Activated CD4-positive, alpha-beta T cell treated with anti-CD3 and anti-CD28 coated beads for 36 hours (primary cell): ENCODE measurements at places on chromosomes 5 and 9.

- no peak for DNase-seq
These were observed 476.6 kb upstream of the WWC1 start for GRCh38 chr5:167814828-167815227.

- no peak for DNase-seq
These were observed 143.7 kb upstream of the WWC1 start for GRCh38 chr5:168147568-168148360.

DNA sequence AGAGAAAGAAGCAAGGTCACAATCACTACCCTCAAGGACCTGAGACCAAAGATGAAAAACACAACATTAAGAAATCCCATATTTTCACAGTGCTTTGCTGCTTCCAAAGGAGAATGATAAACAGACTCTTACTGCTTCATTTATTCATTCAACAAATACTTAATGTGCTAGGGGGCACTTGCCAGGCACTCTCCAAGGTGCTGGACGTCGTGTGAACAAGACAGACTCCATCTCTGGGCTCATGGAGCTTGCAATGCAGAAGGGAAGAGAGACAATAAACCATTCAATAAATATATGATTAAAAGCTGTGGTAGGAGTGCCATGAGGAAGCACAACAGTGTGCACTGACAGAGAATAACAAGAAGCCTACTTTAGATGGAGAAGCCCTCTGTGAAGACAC is 327.7 kb downstream of the CDK5RAP2 start:
- no peak for DNase-seq

DNA sequence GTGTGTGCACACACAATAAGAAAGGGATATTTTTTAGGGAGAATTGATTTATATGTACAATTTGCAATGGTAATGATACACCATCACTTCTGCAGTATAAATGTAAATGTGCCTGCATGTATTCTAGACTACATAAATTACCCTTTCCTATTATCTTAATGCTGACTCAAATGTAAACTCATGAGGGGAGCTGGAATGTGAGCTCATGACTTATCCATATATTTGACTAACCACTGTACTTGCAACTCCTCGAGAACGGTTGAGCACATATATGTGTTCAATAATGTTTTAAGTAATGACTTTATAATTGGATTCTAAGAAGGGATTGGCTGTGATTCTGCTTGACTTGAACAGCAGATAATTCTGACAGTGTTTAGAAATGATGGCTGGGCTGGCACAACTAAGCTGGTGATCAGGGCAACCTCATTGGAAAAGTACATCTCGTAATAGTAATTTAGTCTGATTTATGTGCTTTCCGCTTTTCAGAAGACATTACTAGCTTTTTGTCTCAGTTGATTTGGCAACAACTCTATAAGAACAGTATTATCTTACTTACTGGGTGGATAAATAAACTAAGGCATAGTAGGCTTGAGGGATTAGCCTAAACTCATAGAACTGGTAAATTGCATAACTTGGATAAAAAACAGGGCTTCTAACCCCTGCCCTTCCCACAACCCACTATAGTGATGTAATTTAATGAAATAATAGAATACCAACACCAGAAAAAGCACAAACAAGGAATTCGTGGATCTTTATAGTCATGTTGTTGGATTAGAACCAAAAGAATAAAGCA is 130.2 kb upstream of the SPEF2 start:
- DNase-seq: no peak

DNA sequence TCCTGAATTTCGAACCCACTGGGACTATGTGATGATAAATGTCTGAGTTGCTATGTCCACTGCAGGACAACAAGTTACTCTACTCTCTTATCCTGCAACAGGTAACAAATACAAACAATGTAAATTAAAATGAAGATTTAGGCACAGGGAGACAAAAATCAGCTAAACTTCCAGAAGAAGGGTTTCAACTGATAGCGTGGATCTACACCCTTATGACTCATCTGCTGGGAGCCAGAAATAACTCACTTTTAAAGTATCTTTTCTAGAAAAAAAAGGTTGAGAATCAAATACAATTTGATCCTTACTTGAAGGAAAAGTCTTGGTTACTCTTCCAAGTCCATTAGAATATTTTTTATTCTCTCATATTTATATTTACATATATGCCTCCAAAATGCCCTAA is 21.4 kb downstream of the PJA2 start:
- no peak for DNase-seq

- no peak for DNase-seq
These were observed 3.3 kb downstream of the GPX3 start for GRCh38 chr5:151023651-151024050.

DNA sequence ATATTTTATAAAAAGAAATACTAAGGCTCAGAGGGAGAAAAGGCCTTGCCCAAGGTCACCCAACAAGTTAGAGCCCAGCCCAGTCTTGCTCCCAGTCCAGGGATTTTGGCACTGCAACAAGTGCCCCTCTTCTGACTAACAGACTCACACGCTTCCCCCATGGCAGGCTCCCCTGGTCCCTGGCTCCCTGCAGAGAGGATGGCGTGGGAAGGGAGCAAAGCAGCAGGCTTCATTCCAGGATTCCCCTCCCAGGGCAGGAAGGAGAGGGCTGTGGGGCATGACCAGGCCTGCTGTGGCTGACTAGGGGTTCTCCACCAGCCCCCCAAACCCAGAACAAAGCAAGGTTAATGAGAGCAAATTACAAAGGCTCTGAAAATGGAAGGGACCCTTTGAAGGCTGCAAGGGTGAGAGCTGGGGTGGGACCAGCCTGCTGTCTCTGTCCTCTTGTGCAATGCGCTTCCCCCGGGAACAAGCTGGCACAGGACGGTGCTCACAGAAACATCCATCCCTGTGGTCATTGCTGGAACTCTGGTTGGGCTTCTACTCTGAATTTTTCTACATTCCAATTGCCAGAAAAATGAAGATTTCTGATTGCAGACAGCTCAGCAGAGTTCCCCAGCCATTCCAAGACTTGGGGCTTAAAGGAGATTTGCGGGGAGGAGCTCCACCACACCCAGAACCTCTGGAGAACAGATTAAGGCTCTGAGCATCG is 37.1 kb upstream of the FAT2 start:
- no peak for DNase-seq

GRCh38 chr9:34646211-34647083 is at the start of gene GALT:
TSS of gene GALT (plus strand) at chr9:34646675. CDS start at chr9:34646705, 30 bp downstream.
- peak; percentile 99 for DNase-seq

GRCh38 chr5:149651686-149652085 is 70.4 kb downstream of the ARHGEF37 start:
- DNase-seq: peak; percentile 39

GRCh38 chr5:176650354-176650884 is 3.1 kb downstream of the TSPAN17 start:
- no peak for DNase-seq

GRCh38 chr5:137815202-137815990 is 52.3 kb upstream of the MYOT start:
- DNase-seq: no peak

DNA sequence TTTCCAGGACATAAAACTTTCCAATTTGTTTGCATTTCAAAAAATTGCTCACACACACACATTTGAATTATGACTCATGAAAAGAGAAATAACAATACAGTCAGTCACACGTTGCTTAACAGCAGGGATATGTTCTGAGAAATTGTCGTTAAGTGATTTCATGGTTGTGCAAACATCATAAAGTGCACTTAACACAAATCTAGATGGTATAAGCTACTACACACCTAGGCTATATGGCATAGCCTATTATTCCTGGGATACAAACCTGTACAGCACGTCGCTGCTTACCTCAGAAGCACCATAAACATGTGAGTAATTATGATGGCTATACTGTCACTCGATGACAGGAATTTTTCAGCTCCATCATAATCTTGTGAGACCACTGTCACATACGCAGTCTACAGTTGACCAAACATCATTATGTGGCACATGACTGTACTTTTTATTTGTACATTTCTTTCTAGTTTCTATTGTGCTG is 378.2 kb downstream of the ACTL7B start:
- DNase-seq: no peak

DNA sequence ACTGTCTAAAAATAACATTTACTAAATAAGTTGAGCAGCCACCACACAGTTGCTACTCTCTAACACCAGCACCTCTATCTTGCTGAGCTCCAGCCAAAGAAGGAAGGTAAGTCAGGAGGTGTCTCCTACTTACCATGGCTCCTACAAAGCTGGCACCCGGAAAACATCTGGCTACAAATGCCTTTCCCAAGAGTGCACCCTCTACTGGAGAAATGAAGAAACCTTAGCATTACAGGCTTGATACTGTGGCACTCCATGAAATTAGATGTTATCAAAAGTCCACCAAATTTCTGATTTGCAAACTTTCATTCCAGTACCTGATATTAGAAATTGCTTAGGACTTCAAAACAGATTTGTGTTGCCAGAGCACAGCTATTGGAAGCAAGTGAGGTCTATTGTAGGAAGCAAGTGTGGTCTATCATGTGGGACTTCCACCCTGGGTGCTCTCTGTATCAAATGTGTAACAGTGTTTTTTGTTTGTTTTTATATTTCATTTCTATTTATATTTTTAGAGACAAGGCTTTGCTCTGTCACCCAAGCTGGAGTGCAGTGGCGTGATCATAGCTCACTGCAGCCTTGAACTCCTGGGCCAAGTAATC is 25.7 kb upstream of the RFK start:
- DNase-seq: no peak

- no peak for DNase-seq
These were observed 44.0 kb downstream of the OTULIN start for GRCh38 chr5:14708551-14708950.

DNA sequence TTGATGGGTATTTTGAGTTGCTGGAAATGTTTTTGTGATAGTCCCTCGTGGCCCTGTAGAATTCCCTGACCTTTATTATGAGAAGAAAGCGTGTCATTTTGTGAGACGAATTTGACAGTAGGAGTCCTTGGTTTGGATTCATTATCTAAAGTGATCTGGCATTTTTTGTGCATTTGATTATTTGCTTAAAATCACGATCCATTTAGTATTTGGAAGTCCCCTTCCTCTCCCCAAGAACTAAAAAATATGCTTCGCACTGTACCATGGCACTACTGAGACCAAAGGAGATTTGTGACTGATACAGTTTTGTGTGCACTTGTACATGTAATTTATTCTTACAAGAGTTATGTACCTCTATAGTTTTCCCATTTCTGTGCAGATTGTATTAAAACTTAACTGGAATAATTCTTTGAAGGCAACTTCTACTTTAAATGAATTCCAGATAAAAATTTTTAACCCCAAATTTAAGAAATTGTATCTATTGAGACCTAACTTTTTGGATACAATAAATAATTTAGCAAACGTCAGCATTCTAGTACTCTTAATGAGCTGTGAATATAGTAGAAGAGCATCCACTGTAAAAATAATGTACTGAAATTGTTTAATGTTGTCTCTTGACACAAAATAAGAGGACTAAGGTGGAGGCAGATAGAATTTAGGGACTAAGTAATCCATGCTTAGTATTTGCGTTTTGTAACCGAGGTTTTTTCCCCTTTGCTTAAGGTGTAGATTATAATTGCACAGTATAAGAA is 2.1 kb downstream of the MAP3K1 start:
- no peak for DNase-seq

GRCh38 chr9:81559709-81560108 is 129.6 kb downstream of the TLE1 start:
- DNase-seq: no peak

GRCh38 chr5:56807679-56808078 is 7.7 kb upstream of the MAP3K1 start:
- DNase-seq: no peak

DNA sequence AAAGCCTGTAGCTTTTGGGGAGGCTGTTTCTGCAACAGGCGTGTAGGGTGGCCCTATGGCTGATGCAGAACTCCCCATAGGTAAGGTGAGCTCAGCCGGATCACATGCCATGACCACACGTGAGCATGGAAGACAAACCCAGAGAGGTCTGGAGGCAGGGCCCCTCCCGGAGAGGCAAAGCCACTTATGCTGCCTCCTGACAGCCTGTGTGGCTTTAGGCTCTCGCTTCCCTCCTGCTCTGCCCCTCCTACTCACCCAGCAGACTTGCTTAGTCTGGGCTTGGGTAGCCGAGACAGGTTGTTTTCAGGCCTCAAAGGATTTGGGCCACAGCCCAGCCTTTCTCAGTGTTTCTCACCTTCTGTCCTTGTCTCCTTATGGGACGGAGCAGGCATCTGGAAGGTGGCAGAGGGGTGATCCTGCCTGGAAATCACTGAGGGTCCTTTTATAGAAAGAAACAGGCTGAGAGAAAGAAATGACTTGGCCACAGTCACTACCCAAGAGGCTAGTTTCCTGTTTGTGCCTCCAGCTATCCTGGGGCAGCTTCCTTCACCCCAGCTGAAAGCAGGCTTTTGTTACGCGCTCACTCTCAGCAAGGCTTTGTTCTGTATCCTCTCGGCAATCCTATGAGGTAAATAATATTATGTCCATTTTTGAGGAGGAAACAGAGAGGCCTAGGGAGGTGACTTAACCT is 89.9 kb downstream of the DAB2IP start:
- no peak for DNase-seq

DNA sequence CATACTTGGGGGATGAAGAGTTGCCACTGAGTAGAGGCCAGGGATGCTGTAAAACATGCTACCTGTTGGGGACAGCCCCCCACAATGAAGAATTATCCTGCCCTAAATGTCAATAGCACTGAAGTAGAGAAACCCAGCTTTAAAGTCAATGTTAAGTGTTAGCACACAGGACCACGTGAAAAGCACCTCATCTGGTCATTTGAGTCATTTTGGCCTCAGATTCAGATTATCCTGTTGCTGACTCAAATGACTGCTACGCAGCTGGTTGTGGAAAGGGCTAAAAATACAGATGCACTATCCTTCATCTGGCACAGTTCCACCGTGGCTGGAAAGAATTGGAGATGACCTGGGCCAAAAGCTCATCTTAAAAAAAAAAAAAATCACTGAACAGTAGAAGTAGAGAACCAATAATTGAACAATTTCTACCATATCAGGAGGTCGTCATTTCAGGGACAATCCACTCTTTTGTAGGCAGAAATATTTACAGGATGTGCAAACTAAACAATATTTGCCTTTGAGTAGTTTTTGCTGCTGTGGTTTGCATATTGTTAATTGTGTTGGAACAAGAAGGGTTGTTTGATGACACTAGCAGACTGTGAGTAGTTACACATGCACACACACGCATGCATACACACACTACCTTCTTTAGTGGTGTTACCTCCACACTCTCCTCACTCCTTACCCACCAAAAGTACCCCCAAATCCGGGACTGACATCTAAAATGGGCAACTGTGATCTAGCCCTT is 195.3 kb upstream of the KLF9 start:
- DNase-seq: no peak

GRCh38 chr9:36939655-36940499 is 94.2 kb downstream of the PAX5 start:
- no peak for DNase-seq

- no peak for DNase-seq
These were observed 9.2 kb upstream of the SARDH start for GRCh38 chr9:133747309-133747708.

DNA sequence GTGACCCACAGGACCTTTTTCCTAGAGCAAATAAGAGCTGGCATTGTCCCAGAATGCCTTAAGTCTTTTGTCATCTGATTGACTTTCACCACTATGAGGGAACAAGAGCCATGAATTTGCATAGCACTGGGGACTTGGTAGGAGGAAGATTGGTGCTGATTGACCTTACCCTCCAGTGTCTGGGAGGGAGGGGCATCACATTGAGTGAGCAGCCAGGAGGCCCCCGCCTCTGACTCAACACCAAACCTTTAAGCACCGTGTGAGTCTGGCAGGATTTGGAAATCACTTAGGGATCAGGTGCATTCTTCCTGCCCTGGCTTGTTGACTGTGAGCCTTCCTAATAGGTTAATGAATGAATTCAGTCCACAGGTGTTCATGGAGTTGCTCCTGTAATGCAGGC is 40.7 kb downstream of the WNK2 start:
- no peak for DNase-seq

GRCh38 chr9:125922854-125923253 is 175.7 kb downstream of the PBX3 start:
- no peak for DNase-seq
